ENCODE measurements at places on chromosomes 11 and 22.
A peak's percentile ranks its signal among the peaks of the same experiment; 100 is the strongest.

DNA sequence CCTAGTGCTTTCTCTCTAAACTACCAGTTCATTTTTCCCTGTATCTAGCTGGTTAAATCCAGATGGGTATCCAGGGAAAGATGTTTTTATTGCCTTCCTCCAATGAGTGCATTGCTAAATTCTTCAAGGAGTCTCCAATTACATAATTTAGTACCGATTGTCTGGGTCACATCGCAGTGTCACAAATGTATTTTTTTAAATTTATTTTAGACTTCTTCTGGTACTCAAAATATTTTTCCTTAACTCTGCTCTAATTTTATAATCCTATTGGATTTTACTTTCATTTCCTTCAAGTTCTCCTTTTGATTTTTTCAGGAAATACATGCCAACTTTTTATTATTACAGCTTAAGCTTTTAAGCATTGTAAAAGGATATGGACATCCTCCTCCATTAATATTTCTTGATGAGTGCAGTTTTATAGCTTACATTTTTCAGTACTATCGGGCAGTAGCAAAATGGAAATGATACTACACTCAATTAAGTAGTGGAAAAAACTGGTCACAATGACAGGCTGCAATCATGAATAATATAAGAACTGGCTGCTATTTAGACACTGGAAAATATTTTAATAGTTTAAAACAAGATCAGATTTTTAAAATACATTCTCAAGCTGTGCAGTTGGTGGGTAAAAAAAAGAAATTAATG, 20.3 kb downstream of the BBOX1 start:
- DNase-seq: no peak

DNA sequence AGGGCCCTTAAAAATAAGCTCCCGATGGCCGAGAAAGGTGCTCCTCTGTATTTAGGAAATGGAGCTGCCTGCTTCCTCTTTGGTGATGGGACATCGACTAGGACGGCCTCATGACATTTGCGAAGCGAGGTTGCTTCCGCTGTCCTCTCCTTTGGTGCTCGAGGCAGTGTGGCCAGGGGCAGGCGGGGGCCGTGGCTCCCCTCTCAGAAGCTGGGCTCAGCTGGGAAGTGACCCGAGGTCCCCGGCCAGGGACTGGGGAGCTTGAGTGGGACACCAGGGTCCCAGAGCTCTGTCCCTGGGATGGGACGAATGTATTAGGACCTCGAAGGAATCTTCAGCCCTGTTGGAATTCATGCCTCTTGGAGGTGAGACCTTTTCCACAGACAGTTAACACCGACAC, 151.1 kb downstream of the CTTN start:
- DNase-seq: no peak

GRCh38 chr11:61176446-61176845, 15.2 kb upstream of the VPS37C start:
- no peak for DNase-seq

DNA sequence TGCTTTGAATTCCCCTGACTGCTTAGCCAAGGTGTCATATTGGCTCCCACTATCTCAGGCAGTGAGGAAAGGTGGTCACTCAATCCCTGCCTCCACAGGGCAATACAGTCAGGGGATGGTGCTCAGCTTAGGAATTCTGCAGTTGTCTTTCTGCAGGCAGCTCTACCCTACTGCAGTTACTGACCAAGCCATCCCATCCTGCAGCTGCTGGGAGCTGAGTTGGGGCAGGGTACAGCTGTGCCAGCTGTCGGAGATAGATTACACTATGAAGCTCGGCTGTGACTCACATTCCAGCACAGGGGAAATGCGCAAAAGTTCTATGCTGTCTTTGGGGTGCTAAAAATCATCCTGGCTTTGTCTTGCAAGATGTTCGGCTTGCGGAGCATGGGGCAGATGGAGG, 4.4 kb upstream of the DAGLA start:
- no peak for DNase-seq

- no peak for DNase-seq
Measured at GRCh38 chr22:33975841-33976240, 55.6 kb upstream of the LARGE1 start.

DNA sequence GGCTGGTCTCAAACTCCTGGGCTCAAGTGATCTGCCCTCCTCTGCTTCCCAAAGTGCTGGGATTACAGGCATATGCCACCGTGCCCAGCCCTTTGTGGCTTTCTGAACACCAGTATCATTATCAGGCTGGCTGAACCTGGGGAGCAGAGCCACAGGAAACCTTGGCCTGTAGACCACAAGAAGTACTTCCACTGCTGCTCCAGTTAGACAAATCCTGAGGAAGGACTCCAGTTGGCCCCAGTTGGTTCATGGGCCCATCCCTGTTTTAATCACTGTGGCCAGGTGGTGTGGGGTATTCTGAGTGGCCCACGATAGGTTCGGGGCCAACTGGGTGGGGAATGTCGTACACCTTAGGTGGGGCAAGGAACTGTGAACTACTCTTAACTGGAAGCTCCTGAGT, 5.5 kb upstream of the DUSP18 start:
- DNase-seq: no peak

- no peak for DNase-seq
Measured at GRCh38 chr22:21818487-21819182, 48.8 kb downstream of the MAPK1 start.

DNA sequence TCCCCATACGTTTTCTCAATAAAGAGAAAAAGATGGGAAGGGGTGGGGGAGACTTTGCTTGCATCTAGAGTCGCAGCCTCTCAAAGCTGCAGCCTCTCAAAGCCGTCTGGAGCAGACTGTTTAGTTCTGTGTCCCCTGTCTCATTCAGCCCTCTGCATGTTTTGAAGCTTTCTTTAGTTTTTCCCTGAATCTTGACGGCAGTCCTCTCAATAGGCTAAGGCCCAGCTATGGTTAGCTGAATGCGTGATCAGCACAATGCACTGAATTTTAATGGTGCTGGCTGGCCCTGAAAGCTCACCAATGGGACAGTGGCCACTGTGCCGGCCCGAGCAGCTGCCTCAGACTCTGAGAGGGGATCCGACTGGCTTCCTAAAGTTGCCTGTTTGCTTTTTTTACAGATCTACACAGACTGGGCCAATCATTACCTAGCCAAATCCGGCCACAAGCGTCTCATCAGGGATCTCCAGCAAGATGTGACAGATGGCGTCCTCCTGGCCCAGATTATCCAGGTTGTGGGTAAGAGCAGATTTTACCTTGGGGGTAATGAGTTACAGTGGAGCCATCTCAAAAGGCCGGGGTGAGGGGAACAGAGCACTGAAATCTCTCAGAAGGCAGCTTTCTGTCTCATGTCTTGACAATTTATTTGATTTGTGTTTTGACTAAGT, 119.6 kb downstream of the NAV2 start:
- no peak for DNase-seq

DNA sequence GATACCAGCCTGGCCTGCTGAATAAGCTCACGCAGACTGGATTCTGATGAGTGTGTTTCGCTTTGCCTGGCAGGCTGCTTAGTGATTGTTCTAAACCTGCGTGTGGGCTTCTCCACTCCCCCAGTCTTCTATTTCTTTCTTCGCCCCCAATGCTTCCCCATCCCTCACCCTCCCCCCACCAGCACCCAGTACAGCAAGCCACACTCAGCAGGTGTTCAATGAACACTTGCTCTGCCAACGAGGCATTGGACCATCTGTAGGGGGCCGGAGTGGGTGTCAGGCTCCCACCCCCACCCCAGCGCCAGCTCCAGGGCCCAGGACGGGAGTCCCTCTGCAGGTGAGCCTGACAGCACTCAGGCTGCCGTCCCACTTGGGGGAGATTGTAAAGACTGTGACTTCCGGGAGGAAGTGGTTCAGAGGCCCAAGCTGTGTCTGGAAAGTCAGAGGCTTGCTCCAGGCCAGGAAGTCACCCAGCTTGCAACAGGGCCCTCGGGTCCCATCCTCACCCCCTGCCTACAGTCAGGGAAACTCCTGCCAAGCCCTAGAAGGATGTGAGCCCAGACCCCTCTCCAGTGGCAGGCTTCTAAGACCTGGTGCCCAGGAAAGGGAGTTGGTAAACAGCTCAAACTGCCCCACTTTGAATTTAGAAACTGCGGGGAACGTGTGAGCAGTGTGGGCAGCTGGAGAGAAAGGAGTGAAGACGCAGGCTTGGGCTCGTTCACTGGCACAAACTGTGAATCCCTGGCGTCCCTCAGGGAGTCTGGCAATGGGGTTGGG, 66.3 kb upstream of the PRDM11 start:
- no peak for DNase-seq

- no peak for DNase-seq
Measured at GRCh38 chr11:68287419-68287818, 15.6 kb upstream of the C11orf24 start.

- no peak for DNase-seq
Measured at GRCh38 chr11:84642500-84642899, 984.6 kb downstream of the DLG2 start.

GRCh38 chr11:13440100-13440855, 22.7 kb downstream of the BTBD10 start:
- peak; percentile 12 for DNase-seq

GRCh38 chr22:33873186-33873585, 47.1 kb downstream of the LARGE1 start:
- no peak for DNase-seq

DNA sequence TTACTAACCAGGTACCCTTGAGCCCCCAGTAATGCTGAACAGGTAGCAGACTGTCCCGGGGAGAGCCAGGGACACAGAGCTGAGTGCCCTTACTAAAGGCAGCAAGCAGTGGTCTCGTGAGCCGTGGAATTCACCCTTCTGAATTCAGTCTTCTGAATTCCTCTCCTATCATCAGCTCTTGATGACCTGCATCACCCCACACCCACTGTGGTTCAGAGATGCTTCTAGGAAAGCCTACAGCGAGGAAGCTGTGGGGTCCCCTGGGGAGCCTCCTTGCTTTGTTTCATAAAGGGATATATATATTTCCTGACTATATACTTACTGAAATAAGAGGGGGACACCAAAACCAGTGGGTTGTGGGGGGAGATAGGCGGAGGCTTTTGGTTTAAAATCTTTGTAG, 2.6 kb downstream of the SPATA19 start:
- no peak for DNase-seq

GRCh38 chr11:76174330-76174729, 32.0 kb downstream of the WNT11 start:
- no peak for DNase-seq

- no peak for DNase-seq
Measured at GRCh38 chr11:1880746-1881441, 10.8 kb downstream of the PRR33 start.

DNA sequence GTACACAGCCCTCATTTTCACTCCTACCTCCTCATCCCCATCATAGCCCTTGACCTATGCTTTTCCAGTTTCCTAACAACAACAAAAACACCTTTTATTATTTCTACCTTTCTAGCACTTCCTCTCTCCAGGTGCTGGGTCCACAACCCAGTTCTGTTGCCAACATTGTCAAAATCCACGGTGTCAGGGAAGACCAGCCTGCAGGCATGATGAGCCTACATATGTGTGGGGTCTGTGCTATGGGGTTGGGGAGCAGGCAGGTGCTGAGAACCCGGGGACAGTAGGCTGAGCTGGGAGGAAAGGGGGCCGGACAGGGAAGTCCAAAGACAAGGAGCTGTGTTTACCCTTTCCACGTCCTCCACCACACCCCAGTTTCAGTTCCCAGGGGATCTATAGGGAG, 711 bp upstream of the ZPR1 start:
- no peak for DNase-seq

DNA sequence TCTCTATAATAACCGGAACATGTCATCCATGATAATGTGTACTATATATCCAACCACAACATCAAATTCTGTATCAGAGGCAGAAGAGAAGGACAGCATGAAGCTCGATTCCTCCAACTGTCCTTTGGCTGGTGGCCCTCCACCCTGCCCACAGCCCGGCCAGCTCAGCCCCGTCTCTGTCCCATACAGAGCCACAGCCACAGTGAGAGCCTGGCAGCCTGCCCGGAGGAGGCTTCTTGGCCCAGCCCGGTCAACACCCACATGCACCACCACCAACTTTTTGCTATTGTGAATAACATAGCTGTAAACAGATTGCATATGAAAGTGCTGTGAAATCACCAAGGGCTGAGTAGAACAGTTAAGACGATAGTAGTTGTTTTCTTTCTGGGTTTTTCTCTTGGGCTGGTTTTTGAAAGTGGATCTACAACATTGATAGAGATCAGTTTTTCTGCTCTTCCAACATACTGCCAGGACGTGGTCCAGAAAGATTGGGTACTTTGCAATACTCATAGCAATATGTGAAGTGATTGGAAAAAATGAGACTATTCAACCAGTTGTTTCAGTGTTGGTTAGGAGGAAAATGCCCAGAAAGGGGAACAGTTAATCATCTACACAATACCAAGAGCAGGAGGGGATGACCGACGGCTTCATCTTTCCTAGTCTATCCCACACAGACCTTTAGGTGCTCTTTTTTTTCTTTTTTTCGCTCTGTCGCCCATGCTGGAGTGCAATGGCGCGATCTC, 6.9 kb upstream of the TUBA8 start:
- DNase-seq: no peak

- DNase-seq: no peak
Measured at GRCh38 chr11:128565881-128566280, 21.5 kb downstream of the ETS1 start.

- DNase-seq: no peak
Measured at GRCh38 chr11:111632516-111633220, 30.4 kb downstream of the SIK2 start.

GRCh38 chr11:124278261-124278660, 22.1 kb downstream of the OR8G5 start:
- DNase-seq: no peak

- peak; percentile 93 for DNase-seq
Measured at GRCh38 chr11:61897387-61898246, 6.3 kb upstream of the FADS3 start.

DNA sequence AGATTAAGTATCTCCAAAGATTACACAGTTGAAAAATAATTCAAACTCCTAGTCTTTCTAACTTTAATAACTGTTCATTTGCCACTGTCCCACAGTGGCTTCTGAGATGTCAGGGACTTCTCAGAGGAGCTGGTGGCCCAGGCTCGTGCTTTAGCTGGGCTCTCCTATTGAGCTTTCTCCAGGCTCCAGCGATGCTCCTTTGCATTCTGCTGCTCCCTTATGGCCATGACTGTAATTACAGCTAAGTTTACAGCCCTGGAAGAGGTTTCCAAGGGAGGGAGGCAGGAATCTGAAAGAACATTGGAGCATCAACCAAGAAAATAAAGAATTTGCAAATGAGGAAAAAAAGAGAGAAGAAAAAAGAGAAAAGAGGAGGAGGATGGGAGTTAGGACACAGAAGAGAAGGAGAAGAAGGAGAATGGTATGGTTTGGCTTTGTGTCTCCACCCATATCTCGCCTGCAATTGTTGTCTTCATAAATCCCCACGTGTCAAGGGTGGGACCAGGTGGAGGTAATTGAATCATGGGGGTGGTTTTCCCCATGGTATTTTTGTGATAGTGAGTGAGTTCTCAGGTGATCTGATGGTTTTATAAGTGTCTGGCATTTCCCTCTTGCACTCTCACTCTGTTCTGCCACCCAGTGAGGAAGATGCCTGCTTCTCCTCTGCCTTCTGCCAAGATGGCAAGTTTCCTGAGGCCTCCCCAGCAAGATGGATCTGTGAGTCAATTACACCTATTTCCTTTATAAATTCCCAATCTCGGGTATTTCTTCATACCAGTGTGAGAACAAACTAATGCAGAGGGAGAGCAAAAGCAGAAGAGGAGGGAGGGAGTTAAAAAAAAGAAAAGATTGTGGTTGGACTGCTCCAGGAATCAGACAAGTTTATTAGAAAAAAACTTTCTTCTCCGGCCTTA, 857.0 kb downstream of the KCNA4 start:
- DNase-seq: peak; percentile 12

All from H54 (cell line).